ENCODE measurements at places on chromosomes 6 and 20. TPM values are rescaled to one million over a fixed set of nuclear protein-coding genes. Genes with fewer than 3 reads are reported as not detected.

Gene ULBP3
- 9.4 TPM for total RNA-seq

Gene PROCR
- total RNA-seq = 178 TPM

Gene COL19A1
- 0.12 TPM for total RNA-seq

Gene TMC2
- total RNA-seq = not detected

Gene OR2J3
- total RNA-seq = not detected

Gene PI3
- not detected for total RNA-seq

Gene SRMS
- total RNA-seq = not detected

Gene CNKSR3
- total RNA-seq = 6.3 TPM

Gene NKAIN2
- total RNA-seq = 3.7 TPM

Gene FAM83C
- total RNA-seq = not detected

Gene MEI4
- not detected for total RNA-seq

Gene MOXD1
- not detected for total RNA-seq

Gene CD24
- total RNA-seq = 305 TPM

Gene PHACTR3
- total RNA-seq = not detected

Gene OOEP
- not detected for total RNA-seq

Gene PEDS1
- total RNA-seq = 47.3 TPM

Gene RREB1
- total RNA-seq = 8.7 TPM

Gene MICAL1
- total RNA-seq = 13.1 TPM

Gene MYMX
- not detected for total RNA-seq

Measured in NCI-H460 (cell line).